WTC11 (cell line): ENCODE measurements at places on chromosomes 11 and 22. TPM values are rescaled to one million over a fixed set of nuclear protein-coding genes. Genes with fewer than 3 reads are reported as not detected.

Gene KCNE3
- 1.9 to 3.7 TPM (median 3.5 TPM) in 3 replicates for total RNA-seq

Gene GAS2L1
- total RNA-seq: 15.3 to 19.9 TPM (median 15.6 TPM) in 3 replicates

Gene PLEKHB1
- total RNA-seq: 11.4 to 15.8 TPM (median 12.0 TPM) in 3 replicates

Gene MYO7A
- 2.1 to 2.5 TPM (median 2.3 TPM) in 3 replicates for total RNA-seq

DNA sequence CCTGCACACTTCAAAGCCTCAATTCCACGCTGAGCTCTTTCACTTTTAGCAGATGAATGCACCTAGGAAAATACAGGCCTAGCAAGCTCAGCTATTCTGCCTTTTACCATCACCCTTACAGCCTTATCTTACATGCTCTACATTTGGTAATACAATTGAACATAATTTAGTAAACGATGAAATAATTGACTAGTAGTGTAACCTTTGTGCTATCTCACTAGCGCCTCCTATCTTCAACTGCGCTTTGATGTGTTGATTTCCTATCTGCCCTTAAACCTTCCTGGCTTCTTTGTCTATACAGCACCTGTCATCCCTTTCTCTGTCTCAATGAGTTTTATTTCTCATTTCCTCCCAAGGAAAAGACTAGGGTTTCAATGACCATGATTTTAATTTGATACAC lies 149.7 kb downstream of the LRRC4C start:
- peaks cover 5% of the 10 kb centered on the region for H3K36me3 ChIP-seq
- H3K27me3 ChIP-seq: peaks cover 4% of the 10 kb centered on the region; the same call in 1 of the 2 replicates
- H3K27ac ChIP-seq: no peak overlapping the region
- peaks cover 32% of the 10 kb centered on the region for H3K4me1 ChIP-seq
- DNase-seq: peak; percentile 12

DNA sequence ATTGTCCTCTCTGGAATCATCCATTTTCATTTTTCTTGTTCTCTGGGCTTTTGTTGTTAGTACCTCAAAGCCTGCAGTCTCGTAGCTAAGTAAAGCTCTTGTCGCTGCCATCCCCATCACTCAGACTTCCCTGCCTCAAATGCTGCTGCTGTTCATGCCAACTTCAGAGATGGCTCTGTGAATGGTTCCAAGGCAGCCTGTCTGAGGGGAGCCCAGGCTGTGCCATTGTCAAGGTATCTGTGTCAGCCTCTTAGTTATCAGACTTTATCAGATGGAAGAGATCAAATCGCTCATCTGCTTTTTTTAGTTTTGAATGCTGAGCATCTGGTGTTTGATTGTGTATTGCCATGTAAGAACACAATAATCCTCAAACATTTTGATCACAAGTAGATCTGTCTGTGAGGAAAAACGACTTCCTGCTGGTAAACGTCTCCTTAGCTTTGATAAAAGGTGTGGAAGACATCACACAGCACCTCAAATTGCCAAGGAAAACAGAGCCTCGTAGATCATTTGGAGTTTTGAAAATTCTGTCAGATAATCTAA lies 304.2 kb upstream of the ZC3H12C start:
- no peaks in the 10 kb centered on the region for H3K27me3 ChIP-seq
- H3K27ac ChIP-seq: no peak overlapping the region
- H3K4me1 ChIP-seq: no peaks in the 10 kb centered on the region; the same call in 1 of the 2 replicates
- no peak for DNase-seq

DNA sequence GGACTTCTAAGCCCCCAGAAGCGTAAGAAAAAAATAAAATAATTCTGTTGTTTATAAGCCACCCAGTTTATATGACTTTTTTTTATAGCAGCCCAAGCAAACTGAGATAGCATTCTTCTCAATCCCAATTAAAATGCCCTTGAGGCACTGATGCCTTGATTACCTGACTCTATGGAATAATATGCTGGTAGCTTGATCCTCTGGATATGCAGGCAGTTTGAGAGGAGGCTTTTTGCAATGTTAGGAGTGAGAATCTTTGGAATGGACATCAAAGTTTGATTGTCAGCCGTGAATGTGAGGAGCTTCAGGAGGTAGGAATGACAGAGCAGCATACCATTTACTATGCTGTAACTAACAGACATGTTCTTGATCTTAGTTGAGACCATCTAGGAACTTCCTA lies 275.6 kb downstream of the AASDHPPT start:
- no peak overlapping the region for H3K27ac ChIP-seq
- no peaks in the 10 kb centered on the region for H3K27me3 ChIP-seq
- no peak overlapping the region for H3K4me3 ChIP-seq

DNA sequence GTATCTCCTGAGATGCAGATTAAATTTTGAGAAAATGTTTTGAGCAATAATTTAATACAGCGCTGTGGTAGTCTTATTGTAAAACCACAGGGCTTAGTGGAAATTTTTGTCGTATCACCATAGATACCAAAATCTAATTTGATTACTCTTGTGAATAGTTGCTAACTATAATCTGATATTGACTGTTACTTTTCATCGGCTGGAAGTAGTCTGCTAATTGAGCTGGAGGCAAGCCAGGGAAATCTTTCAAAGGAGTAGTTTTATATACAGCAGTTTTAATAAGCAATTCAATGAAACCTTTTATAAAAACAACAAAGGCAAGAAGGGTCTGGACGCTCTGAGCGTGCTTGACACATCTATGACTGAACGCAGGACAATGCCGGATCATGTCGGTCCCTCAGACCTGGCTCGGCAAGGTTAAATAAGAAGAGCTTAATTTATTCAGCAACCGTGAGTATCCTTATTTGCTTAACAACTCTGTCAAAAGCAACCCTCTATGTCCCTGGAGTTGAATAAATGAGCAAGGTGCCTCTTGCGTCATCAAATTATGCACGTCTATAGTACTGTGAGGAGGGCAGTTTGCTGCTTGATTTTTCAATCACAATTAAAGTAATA lies 121.2 kb downstream of the NCAM1 start:
- DNase-seq: no peak
- H3K36me3 ChIP-seq: no peaks in the 10 kb centered on the region
- peaks cover 16% of the 10 kb centered on the region for H3K4me1 ChIP-seq
- peaks cover 41% of the 10 kb centered on the region for H3K27me3 ChIP-seq
- no peak overlapping the region for H3K4me3 ChIP-seq

- peak overlapping the region; percentile 70 for H3K27ac ChIP-seq
- H3K36me3 ChIP-seq: 0 out of 2 replicates have a peak, but pooled peaks cover 3% of the 10 kb centered on the region
- H3K4me1 ChIP-seq: peaks cover 84% of the 10 kb centered on the region
- H3K27me3 ChIP-seq: no peaks in the 10 kb centered on the region; the same call in 1 of the 2 replicates
- H3K4me3 ChIP-seq: no peak overlapping the region
Measured at GRCh38 chr22:26559961-26560575, 29.9 kb downstream of the TPST2 start.
